ENCODE measurements at places on chromosomes 16 and 17.

DNA sequence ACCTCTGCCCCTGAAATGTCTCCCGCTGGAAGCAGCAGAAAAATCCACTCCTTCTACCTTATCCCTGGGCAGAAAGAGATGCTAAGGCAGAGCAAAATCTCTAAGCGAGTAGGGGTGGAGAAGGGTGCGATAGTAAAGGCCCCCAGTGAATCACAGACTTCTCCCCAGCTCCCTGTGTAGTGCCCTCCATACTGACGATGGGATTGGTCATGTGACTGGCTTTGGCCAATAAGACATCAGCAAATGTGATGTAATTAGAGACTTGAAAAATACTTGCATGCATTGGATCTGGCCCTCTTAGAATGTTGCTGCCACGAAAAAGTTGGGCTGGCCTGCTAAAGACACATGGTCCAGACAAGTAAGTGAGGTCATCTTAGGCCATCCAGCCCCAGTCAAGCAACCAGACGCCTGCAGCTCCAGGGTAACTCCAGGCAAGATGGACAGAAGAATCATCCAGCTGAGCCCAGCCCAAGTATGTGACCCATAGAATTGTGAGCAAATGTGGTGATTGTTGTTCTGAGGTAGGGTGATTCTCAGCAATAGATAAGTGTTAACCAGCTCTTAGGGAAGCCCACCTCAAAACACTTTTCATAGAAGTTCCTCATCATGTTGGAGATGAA is 36.0 kb downstream of the HASPIN start:
- DNase-seq = no peak

GRCh38 chr17:45907750-45908395 is 13.5 kb downstream of the MAPT start:
- DNase-seq = no peak

- DNase-seq = no peak
Measured at GRCh38 chr16:27644165-27644564, 94.2 kb downstream of the KATNIP start.

- no peak for DNase-seq
Measured at GRCh38 chr17:78125138-78125913, 3.2 kb downstream of the TMC6 start.

DNA sequence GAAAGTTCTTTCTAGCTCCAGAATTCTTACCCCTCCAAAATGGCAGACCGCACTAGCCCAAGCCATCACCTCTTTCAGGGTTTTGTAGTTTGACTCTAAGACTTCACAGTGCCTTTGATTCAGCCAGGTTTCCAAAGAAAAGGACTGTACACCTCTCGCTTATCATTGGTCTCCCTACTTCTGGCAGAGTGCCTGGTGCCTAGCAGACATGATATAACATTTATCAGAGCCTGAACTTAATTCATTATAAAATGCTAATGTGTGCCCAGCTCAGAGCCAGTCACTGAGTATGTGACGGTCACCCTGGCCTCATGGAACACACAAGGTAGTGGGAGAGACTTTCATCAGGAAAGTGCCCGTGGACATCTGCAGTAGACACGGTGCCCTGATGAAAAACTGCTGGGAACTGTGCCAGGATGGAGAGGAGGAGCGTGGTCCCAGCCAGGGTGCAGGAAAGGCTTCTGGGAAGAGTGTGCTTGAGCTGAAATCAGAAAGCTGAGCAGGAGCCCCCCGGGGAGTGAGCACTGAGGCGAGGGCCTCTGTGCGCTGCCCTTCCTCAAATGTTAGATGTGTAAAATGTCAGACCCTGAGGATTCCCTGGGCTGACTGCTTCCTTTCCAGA is 34.3 kb upstream of the LGALS9 start:
- DNase-seq = no peak

DNA sequence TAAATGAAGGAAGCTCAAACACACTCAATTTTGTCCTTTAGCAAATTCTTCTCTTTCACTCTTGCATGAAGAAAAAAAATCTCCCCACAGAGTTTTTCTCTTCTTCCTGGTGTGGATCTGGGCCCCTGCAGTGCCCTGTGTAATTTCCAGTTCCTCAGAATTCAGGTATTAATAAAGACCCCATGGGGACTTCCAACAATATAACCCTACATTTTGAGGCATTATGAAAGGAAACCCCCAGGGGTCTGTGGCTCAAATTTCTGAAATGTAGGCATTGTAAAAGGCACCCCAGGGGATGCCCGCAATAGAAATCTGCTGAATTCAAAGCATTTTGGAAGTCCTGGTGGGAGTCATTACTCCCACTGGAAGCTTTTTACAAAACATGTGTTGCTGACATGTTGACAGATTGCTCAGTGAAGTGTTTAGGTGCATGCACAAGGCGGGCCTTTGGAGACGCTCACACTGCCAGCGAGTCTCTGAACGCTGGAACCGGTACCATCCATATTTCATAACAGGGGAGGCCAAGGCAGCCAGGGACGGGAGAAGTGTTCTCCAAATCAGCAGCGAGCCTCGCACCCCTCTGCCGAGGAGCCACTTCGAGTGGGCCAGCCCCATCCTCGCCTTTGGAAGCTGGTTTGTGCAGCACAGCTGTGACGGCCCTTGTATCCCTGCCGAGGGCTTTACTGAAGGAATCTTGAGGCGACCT is 154.0 kb downstream of the ZNF423 start:
- DNase-seq = no peak

Data from GM20000 (cell line).